ENCODE measurements at places on chromosomes 13 and 19. TPM values are rescaled to one million over a fixed set of nuclear protein-coding genes. Genes with fewer than 3 reads are reported as not detected.

DNA sequence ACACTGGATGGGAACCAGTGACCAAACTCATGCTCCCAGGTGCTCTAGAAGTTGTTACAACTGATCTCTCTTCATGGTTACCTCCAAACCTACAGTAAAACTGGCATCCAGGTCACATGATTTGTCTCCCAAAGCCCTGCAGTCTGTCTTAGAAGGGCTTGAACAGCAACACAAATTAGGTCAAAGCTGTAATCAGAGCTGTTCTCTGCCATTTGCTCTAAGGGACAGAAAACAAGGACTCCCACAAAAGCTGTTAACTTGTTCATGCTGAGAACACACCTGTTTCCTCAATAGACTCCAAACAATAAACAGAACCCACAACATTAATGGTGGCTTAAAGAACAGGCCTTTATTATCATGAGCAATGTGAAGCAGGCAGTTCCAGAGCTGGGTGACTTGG, 8.0 kb downstream of the ZNF671 start:
- no peak for DNase-seq

DNA sequence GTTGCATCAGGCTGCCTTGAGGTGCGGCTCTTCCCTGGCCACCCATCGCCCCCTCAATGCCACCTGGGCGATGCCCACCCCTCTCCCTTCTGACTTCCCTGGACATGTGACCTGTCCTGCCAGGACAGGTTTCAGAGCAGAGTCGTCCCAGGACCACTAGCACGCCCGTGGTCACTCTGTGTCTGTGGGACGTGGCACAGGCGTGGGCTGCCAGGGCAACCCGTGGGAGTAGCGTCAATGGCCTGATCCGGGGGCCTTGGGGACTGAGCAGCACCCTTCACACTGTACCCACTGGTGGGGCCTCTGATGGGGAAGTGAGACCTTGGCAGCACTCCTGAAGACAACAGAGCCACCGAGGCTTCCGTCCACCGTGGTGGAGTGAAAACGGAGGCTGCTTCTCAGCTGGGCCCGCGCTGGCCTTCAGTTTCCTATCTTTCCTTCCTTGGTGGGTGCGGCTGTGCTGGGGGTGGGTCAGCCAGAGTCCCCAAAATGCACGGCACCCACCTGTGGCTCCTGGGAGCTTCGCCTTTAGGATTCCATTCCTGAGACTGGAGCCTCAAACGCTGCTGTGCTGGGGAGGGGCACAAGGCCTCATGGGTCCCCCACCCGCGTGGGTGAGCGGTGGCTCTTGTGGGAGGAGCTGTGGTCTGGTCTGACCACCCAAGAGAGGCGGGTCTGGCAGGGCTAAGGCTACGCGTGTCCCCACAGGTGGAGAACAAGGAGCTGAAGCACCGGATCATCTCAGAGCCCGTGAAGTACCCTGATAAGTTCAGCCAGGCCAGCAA, 26.7 kb upstream of the TMEM255B start:
- no peak for DNase-seq

DNA sequence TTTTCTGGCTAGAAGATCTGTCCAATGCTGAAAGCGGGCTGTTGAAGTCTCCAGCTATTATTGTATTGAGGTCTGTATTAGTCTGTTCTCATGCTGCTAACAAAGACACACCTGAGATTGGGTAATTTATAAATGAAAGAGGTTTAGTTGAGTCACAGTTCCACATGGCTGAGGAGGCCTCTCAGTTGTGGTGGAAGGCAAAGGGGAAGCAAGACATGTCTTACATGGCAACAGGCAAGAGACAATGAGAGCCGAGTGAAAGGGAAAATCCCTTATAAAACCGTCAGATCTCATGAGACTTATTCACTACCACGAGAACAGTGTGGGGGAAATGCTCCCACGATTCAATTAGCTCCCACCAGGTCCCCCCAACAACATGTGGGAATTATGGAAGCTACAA, 980.4 kb downstream of the SLITRK5 start:
- no peak for DNase-seq

- peak; percentile 60 for DNase-seq
Observed at GRCh38 chr19:13051557-13052165, 51.0 kb downstream of the LYL1 start.

DNA sequence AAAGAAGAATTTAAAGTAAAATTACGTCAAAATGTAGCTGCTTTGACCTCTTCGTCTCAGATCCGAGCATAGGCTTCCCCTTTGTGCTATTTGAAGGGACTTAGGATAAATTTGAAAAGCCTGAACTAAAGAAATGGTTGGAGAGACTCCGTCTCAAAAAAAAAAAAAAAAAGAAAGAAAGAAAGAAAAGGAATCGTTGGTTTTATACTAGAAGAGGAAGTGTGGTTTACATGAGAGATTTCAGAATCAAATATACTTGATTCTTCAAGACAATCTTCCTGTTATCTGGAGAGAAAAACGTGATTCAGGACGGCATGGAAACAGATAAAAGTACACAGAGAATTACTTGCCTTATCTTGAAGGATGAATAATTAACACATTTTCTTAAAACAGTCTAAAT, 474 bp upstream of the ZNF780B start:
- DNase-seq: no peak

- no peak for DNase-seq
Observed at GRCh38 chr19:2815191-2815614, 4.5 kb upstream of the ZNF554 start.

GRCh38 chr19:2440515-2440914, 13.1 kb upstream of the TIMM13 start:
- no peak for DNase-seq

DNA sequence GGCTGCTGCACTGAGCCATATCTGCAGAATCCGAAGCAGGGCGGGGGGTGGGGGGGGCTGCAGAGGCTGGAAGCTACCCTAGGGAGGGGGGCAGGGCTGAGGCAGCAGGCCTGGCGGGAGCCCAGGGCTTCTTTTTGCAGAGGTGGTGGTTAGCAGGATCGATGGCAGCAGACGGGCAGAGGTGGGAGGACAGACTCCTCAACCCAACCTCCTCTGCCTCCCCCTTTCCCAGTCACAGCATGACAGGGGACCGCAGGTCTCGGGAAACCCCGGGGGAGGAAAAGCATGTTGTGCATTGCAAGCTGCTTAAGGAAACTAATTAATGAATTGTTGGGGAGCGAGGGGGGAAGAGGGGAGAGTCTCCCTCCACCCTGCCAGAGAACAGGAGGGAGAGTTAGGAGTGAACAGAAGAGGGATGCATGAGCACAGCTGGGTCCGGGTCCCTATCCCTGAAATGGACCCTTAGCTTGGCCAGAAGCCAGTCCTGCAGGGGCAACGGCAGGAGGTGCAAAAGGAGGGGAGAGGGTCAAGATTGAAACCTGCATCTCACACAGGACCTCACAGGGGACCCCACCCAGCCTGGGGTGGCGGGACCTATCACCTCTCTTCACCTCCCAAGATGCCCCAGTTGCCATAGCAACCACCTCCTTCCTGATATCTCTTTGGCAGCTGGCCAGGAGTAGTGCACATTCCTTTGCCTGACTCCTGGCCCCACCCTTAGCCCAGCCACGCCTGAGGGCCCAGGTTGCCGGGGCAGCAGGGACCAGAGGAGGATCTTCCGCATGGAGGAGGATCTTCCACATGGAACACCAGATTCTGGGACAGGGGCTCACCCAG, 1.8 kb downstream of the FXYD7 start:
- DNase-seq: no peak

DNA sequence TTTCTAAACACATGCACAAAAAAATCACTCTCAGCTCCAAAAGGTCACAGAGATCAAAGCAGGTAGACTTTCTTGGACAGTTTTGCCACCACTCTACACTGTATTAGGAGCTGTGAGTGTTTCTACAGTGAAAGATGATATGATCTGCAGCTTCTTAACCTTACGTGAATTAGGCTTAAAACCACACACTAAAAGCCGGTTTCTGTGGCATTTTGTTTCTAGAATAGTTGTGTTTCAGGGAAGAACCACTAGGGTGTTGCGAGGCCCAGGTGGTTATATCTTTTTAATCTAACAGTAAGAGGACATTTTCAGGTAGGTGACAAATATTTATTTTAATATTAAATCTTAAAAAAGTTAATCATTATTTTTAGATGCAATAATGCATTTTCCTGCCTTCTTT, 216.4 kb downstream of the KLF5 start:
- DNase-seq: no peak

DNA sequence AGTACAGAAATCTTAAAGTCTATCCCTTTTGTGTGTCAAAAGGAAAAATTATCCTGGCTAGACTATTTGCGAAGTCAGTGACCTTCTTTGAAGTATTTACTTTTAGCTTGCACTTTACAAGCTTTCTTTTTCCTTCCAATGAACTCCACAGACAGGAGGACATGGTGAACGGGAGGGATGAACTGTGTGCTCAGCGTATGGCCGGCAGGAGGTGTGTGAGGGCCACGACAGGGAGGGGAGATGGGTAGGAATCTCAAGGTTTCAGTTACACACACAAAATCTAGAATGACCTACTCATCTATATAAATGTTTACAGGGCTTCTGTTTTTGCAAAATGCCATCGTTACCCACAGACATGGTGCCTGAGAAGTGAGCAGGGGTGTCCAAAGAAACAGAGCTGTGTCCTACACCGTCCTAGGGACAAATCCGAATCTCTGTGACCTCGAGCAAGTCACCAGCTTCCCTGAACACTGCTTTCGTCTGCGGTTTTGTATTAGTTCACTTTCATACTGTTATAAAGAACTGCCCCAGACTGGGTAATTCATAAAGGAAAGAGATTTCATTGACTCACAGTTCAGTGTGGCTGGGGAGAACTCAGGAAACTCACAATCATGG, 537.2 kb downstream of the LIG4 start:
- peak; percentile 12 for DNase-seq

DNA sequence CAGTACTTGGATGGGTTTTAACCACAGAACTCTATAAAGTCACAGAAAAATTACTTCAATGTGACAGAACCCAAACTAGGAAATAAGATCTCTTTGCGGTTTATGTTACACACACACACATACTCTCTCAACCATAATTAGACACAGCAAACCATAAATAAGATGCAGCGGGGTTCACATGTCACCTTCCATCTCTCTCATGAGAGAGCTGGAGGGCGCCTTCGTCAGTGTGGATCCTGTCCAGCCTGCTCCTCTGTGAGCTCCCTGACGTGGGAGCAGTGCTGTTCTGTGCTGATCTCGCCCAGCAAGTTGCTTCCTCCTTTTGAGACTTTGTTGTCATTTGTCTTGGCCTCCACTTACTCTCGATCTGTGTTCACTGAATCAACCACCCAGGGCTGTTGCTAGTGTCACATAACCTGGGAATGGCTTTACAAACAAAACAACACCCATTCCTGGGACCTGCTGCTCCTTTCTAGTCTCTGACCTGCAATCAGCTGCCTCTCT, 204.9 kb upstream of the KL start:
- no peak for DNase-seq

- no peak for DNase-seq
Observed at GRCh38 chr13:112506046-112506445, 81.9 kb downstream of the TUBGCP3 start.

DNA sequence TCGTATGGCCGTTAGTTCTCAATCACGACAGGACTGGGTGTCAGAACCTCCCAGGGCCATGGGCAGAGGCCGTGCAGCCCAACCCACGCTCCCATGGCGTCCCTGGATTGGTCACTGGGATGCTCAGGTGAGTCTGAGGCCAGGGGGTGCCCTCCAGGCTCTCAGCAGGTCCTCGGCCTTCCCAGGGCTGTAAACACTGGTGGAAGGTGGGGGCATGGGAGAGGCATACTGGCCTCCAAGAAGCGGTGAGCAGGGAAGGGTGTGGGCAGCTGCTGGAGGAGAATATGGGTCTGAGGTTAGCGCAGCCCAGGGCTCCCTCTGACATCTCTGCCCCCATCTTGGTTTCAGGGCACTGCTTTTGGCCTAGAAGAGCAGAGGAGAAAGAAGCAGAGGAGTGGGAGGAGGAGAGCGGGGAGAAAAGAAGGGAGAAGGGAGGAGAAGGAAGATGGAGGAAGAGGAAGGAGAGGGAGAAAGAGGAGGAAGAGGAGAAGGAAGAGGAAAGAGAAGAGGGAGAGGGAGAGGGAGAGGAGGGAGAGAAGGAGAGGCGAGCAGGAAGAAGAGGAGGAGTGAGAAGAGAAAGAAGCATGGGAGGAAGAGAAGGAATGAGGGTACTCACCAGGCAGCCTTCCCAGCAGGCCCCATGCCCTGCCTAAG, 62.3 kb downstream of the CEBPG start:
- DNase-seq: no peak

GRCh38 chr19:12698138-12698537, 1.7 kb upstream of the FBXW9 start:
- no peak for DNase-seq

- DNase-seq: no peak
Observed at GRCh38 chr13:75826391-75826790, 190.3 kb downstream of the LMO7 start.

DNA sequence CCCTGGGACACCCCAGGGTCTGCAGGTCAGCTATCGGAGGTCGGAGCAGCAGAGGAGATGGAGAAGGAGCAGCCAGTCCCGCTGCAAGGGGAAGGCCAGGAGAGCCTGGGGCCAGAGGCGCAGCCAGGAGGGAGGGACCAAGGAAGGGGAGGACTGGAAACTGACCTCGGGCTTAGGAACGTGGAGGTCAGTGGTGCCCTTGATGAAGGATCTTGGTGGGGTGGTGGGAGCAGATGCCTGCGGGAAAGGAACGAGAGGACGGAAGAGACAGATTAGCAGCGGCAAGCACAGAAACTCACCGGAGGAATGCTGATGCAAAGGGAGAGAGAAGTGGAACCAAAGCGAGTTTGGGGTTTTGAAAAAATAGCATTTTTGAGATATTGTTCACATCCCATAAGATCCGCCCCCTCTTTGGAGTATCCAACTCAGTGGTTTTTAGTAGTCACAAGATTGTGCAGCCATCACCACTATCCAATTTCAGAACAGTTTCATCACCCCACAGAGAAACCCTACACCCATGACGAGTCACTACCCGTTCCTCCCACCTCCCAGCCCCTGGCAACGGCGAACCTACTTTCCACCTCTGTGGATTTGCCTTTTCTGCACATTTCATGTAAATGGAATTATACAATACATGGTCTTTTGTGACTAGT, 22.1 kb downstream of the PLEKHF1 start:
- peak; percentile 72 for DNase-seq

The CASP14 gene
- polyA plus RNA-seq: not detected

The KANK3 gene
- polyA plus RNA-seq: 5.9 TPM

The TMPRSS9 gene
- polyA plus RNA-seq: 0.64 TPM

The SLC7A9 gene
- polyA plus RNA-seq: 17.0 TPM

The ZNF600 gene
- polyA plus RNA-seq: 6.5 TPM

The PSG6 gene
- not detected for polyA plus RNA-seq

The KLK1 gene
- 1.3 TPM for polyA plus RNA-seq

The ZNF225 gene
- 9.5 TPM for polyA plus RNA-seq

The CDX2 gene
- polyA plus RNA-seq: not detected

The GAPDHS gene
- polyA plus RNA-seq: not detected

The FGF22 gene
- 0.31 TPM for polyA plus RNA-seq
